ENCODE measurements at places on chromosomes 13 and 19. TPM values are rescaled to one million over a fixed set of nuclear protein-coding genes. Genes with fewer than 3 reads are reported as not detected.

Gene KIR2DL1
- not detected for polyA plus RNA-seq

Gene KHSRP
- 213 TPM for polyA plus RNA-seq

Gene PSG6
- polyA plus RNA-seq, result not detected

Gene CLDN10
- 16.6 TPM for polyA plus RNA-seq

Gene LHFPL6
- polyA plus RNA-seq, result 71.0 TPM

Gene PRKCSH
- 192 TPM for polyA plus RNA-seq

GRCh38 chr19:10222201-10222890, 8.8 kb downstream of the S1PR2 start:
- no peak for DNase-seq

GRCh38 chr13:33307843-33308242, 22.3 kb upstream of the STARD13 start:
- DNase-seq, result no peak

DNA sequence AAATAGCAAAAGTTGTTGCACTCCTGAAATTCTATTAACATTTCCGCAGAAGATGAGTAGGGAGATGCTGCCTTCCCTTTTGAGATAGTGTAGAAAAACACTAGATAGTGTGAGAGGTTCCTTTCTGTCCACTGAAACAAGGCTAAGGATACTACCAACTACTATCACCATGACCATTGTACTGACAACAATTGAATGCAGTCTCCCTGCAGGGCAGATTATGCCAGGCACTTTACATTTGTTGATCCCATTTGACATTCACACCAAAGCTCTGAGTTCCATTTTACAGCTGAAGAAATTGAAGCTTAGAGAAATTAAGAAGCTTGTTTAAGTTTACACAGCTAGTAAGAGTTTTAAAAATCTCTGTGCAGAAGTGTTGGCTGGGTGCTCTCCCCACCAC, 55.0 kb downstream of the CYSLTR2 start:
- DNase-seq, result no peak

DNA sequence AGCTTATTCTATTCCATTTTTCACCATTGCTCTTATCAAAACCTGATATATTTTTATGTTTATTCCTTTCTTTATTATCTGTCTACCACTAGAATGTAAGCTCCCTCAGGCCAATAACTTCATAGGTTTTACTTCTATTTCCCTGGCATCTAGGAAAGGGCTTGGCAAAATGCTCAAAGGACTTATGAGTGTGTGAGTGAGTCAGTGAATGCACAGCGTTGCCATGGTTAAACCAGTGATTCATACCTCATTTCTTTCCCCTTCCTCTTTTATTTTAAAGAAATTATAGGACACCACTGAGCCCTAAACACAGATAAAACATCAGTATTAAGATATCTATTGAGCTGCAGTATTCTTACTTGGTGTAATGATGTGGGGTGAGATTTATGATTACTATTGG, 162.1 kb downstream of the GPC6 start:
- no peak for DNase-seq

- peak; percentile 42 for DNase-seq
These were observed 532.4 kb upstream of the SGCG start for GRCh38 chr13:22648320-22648801.

DNA sequence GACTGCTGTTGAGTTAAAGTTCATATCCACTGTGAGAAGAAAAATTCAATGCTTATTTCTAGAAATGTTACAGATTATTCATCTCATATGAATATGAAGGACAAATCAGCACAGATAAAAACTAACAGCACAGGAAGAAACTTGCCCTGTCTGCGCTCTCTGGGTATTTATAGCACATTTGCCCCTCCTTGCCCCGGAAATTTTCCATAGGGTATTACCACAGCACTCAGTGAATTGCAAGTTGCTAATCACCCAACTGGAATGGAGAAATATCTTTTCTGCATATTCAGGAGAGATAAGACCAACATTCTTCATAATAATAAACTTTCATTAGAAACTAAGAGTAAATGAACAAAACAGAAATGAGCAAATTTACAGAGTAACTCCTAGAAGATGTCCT, 318.0 kb upstream of the KLF12 start:
- no peak for DNase-seq

- no peak for DNase-seq
These were observed 70.5 kb downstream of the COL4A1 start for GRCh38 chr13:110236431-110236830.

GRCh38 chr13:40640202-40640601, 26.2 kb downstream of the FOXO1 start:
- DNase-seq, result no peak

DNA sequence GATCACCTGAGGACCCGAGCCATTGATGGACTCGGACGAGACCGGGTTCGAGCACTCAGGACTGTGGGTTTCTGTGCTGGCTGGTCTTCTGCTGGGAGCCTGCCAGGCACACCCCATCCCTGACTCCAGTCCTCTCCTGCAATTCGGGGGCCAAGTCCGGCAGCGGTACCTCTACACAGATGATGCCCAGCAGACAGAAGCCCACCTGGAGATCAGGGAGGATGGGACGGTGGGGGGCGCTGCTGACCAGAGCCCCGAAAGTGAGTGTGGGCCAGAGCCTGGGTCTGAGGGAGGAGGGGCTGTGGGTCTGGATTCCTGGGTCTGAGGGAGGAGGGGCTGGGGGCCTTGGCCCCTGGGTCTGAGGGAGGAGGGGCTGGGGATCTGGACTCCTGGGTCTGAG, 888 bp downstream of the FGF21 start:
- DNase-seq, result no peak

- peak; percentile 1 for DNase-seq
These were observed 250.9 kb downstream of the LIG4 start for GRCh38 chr13:107964395-107964794.

- DNase-seq, result no peak
These were observed 5.6 kb downstream of the U2AF2 start for GRCh38 chr19:55660404-55660803.

DNA sequence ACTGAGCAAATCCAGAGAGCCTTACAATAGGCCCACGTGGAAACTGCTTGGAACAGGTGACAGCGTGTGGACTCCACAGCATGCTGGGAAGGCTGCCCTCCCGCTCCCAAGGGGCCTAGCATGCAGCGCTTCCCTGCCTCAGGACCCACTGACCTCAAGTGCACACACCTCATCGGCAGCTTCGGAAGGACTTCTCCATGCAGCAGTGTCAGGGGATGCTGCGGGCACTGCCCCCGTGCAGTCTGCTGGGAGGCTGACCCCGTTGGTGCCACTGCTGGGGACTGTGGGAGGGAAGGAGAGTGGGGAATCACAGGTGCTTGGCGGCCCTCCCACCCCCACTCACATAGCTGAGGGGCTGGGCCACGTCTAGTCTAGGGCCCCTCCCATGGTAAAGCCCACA, 17.2 kb downstream of the CAPS start:
- no peak for DNase-seq

- no peak for DNase-seq
These were observed 4.9 kb downstream of the UHRF1 start for GRCh38 chr19:4913996-4914735.

- no peak for DNase-seq
These were observed 10.1 kb downstream of the C19orf38 start for GRCh38 chr19:10858204-10858828.

DNA sequence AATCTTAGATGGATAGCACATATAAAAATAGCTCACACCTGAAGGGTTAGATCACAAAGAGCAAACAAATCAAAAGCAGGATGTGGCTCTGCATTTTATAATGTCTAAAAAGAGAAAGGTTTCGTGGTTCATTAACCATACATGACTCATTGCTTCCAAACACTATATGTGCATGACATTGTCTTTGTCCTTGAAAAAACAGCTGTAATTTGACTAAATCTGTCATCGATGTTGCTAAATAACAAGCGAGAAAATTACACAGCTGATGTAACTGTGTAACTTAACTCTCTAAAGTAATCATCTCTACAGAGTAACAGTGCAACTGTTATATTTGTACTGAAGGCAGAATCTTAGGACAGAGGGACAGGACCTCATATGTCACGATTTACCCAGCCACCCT, 383.1 kb upstream of the GPC6 start:
- no peak for DNase-seq

- no peak for DNase-seq
These were observed 36.1 kb upstream of the USPL1 start for GRCh38 chr13:30581582-30581981.

- DNase-seq, result no peak
These were observed 14.9 kb upstream of the ZNRF4 start for GRCh38 chr19:5440299-5440698.

GRCh38 chr19:48284896-48285295, 15.0 kb downstream of the ZNF114 start:
- DNase-seq, result no peak

- DNase-seq, result no peak
These were observed 85.1 kb downstream of the KATNAL1 start for GRCh38 chr13:30222254-30222653.

- DNase-seq, result no peak
These were observed 7.7 kb upstream of the TBC1D4 start for GRCh38 chr13:75489502-75490263.

DNA sequence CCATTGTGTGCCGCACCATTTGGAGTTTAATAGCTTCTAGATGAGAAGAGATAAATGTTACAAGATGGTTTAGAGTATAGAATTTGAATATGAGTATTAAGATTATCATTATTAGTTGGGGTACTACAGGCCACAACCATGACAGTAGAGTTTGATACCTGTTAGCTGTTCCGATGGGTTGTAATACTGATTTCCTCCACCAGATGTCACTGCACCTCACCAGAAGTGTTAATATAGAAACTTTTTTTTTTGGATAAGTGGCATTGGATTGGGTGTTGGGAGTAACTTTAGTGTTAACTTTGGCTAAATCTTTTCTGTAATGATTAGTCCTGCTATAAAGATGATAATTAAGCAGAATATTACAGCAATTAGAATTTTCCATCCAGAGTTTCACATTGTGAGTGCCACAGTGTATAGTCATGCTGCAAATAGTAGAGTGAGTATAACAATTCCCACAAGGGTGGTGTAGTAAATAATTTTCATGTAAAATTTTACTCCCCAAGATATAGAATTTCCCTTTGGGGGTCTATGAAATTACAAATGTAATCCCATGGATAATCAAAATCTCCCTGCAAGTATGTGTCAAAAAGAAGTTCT, 56.3 kb downstream of the PSG3 start:
- DNase-seq, result no peak

DNA sequence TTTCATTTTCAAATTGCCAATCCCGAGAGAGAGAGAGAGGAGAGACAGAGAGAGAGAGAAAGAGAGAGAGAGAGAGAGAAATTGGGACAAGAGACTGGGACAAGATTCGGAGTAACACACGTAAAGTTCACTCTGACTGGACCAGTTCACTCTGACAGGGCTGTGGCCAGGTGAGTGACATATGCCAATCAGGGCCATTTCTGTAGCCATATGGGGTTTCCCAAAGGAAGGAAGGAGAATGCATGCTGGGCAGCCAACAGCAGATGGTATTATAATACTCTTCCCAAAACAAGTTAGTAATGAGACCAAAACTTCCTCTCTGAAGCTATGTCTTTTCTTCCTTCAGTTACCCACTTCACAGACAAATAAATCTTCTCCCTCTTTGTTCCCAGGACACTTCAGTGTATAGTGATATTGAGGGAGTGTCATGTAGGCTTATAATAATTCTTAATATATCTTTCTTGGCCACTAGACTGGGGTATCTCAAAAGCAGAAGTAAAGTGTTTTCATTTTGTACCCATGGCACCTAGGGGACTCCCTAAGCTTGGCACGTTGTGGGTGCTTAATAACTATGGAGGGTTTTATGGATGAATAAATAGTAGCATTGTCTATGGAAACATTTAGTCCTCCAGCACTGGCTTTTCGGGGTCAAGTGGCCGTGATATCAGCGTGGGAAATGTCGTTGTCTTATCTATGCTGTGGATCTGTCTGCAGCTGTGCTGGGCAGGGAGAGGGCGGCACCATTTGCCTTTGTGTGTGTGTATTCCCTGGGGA, 51.6 kb downstream of the SERP2 start:
- no peak for DNase-seq
